Stimulated activated CD4-positive, alpha-beta T cell treated with anti-CD3 and anti-CD28 coated beads, Interleukin-1b, Interleukin-23, amount 100 ng/mL, for 1 hour (primary cell): ENCODE measurements at places on chromosomes 7 and 10.

- DNase-seq, result no peak
Observed at GRCh38 chr7:35556515-35557471, 138.1 kb downstream of the HERPUD2 start.

DNA sequence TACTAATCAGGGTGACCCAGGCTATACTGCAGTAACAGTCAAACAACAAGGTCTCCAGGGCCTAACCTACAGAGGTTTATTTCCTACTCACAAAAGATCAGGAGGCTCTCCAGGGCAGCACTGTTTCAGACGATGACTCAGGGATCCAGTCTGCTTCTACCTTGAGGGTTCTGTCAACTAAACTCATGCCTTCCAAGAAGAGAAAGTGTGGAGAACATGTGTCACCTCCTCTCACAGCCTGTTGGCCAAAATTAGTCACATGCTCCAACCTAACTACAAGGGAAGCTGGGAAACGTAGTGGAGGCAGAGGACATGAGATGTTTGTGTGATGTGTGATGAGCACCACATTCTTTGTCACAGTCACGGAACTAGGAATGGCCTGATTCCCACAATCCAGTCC is 14.7 kb upstream of the INA start:
- DNase-seq, result no peak

DNA sequence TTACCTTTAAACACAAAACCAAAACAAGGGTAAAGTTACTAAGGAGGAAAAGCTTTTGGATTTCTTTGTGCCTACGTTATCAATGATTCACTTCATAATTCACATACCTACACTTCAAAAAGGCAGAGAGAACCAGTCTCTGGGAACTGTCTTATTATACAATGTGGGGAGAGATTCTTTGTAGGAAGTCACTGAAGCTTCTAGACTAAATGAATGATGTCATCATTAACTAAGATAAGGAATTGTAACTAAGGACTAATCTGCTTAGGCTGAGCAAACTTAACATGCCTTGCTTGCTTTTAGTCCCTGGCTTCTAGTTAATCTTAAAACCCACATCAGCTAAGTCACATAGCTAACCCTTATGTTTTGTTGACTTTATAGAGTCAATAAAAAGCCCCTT is 771.2 kb downstream of the NXPH1 start:
- no peak for DNase-seq

DNA sequence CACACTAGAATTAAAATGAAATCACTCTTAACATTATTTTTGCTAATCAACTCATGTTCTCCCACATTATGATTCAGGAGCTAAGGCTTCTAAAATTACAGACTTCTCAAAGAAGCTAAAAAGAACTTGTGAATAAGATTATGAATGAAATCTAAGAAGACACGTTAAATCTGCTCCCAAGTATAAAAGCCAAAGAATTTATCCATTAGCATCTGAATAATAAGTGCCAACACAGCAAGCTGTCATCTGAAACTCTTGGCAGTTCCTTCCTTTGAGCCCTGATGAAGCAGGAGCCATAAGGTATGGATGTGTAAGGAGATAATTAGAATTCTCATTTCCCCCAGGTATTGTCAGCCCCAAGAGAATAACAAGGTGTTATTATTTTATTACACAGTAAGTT is 50.3 kb downstream of the TPK1 start:
- no peak for DNase-seq

- no peak for DNase-seq
Observed at GRCh38 chr10:78702186-78702585, 366.6 kb upstream of the ZMIZ1 start.

- DNase-seq, result no peak
Observed at GRCh38 chr10:78162853-78163252, 129.2 kb downstream of the RPS24 start.

DNA sequence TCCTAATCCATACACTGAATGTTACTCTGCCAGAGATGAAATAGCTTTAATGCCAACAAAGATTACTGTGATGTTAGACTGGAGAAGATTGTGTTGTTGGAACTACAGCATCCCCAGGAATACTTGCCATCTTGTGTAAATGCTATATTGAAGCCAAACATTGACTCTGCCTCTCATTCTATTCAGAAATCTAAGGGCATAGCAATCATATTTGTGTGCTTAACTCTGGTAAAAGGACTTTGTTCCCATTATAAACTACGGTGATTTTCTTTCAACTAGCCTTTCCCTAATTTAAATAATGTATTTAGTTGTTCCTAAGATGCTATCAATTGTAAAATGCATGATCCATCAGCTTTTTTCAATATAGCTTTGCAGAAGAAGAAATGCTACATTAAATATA is 498.4 kb upstream of the LRRN3 start:
- no peak for DNase-seq

- DNase-seq, result no peak
Observed at GRCh38 chr10:44361109-44361508, 23.8 kb downstream of the CXCL12 start.

GRCh38 chr10:66833861-66834260 is 92.0 kb upstream of the LRRTM3 start:
- DNase-seq, result no peak

DNA sequence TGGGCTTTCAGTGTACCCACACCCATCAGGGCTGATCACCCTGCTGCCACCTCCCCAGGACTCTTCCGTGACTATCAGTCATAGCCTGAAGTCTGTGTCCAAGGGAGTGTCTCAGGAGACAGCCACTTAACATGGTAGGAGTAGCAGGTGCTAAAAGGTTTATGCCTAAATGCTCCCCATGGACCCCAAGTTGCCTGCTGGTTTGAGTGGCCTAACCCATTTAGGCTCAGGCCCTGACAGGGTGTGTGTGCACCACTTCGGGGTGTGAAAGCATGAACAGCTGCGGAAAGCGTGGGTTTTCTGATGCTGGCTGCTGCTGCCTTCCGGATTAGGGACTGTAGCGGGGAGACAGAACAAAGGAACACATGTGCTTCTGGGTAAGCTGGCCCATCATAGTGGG is 93.2 kb upstream of the SAMD8 start:
- no peak for DNase-seq

GRCh38 chr7:31853380-31853779 is 166.4 kb downstream of the PPP1R17 start:
- no peak for DNase-seq

- no peak for DNase-seq
Observed at GRCh38 chr10:112202561-112203241, 19.1 kb upstream of the GPAM start.

DNA sequence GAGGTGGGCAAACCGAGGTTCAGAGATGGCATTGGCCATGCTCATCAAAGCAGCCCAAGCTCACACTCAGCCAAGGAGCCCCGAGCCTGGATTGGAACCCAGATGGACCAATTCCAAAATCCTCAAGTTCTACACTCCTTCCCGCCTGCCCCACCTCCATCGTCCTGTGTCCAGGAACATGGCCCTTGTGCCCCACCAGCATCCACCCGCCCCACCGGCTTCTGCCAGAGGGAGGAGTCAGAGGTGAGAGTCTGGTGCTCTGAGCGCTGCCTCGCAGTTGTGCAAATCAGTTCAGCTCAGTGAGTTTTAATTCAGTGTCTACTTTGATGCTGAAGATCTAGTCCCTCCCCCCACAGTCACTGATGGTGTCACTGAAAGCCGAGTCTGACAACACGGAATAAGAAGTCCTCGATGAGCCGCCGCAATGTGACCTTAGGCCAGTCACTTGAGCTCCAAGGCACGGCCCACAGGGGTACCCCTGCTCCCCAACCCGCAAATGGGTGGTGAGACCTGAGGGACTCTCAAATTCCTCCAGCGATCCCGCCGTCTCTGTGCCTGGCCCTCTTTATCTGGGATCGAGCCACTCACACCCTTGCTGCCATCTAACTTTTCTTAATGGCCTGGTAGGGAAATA is 26.3 kb downstream of the PRKAG2 start:
- no peak for DNase-seq

DNA sequence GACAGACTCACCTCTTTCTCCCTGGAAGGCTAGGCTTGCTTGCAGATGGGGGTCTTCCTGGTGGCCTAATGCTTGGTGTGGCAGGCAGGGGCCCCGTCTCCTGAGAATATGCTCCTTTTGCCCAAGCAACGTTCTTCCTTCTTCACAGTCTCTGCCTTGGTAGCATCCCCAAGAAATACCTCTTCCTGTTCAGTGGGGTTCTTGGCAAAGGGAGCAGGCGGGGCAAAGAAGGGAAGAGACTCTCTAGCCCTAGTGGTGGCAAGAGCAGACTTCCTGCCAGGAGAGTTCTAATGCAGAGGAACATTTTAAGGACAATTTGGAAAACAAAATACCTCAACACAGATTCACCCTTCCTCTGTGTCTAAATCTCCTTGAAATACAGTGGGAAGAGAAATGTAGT is at the start of gene CLEC5A:
TSS of gene CLEC5A (minus strand) at position 179 of the 400 bp plus-strand sequence. CDS start 682 bp downstream, outside the sequence.
- DNase-seq, result no peak

GRCh38 chr7:83248000-83248399 is 85.3 kb upstream of the PCLO start:
- DNase-seq, result no peak

GRCh38 chr10:132847416-132847777 is 61.5 kb upstream of the NKX6-2 start:
- DNase-seq, result no peak

DNA sequence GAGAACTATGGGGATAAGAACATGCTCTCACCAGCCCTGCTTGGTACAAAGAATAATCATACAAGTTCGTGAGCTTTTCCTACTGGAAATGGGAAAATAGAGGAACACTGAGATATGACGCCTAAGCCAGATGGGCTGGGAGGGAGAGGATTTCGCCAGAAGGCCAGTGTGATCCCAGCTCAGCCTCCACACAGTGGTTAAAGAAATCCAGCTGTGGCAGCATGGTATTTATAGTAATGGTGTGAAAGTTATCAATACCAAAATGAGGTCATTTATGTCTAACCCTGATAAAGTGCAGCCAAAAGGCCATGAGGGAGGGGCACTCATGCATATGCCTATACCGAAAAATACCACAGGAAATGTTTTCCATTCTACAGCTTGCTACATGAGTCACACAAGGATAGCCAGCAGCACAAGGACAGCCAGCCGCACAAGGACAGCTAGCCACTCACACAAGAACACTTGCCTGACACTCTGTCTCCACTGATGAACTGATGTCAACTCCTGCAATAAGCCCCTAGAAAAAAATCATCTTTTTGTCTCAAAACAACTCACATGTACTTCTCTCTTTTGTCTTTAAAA is 49.4 kb downstream of the FRMPD2 start:
- no peak for DNase-seq

DNA sequence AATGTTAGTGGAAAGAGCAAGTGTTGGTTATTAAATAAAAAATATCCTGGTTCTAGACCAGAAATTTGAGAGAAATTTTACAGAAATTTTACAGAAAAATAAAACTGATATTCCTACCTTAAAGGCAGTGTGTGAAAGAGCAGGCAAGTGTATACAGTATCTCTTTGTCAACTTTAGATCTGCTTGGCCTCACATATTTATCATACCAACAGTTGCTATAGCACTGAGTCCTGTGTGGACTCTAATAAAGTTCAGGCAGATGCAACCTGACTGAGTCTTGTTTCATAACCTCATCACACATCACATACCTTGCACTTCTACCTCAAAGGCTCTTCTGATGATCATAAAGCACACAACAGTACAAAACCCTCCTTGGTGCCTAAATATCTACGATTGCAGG is 552.4 kb upstream of the PCDH15 start:
- DNase-seq, result no peak

DNA sequence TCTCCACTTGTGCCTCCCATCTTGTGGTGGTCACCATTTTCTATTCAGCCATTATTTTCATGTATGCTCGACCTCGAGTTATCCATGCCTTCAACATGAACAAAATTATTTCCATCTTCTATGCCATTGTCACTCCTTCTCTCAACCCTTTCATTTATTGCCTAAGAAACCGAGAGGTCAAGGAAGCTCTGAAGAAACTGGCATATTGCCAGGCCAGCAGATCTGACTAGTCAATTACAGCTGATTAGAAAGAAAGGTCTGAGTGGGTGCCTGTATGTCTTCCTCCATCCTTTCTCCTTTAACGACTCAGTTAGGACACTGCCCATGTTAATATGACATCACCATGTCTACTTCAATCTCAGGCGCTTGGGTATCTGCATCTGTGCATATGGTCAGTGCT is 4.6 kb downstream of the OR6B1 start:
- DNase-seq, result no peak

DNA sequence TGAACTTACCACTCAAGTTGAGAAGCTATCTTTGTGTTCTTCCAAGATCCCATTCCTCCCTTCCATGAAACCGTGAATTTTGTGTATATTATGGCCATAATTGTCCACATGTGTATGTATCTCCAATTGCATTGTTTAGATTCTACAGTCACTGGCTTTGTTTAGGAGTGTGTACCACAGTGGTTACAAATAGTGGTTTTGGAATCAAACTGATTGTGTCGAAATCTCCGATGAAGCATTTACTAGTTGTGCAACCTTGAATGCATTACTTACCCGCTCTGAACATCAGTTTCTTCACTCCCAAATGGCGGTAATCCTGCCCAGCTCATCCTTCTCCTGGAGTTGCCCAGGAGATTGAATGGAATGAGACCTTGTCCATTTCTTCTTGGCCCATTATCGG is 145.0 kb upstream of the ZNF32 start:
- DNase-seq, result no peak

DNA sequence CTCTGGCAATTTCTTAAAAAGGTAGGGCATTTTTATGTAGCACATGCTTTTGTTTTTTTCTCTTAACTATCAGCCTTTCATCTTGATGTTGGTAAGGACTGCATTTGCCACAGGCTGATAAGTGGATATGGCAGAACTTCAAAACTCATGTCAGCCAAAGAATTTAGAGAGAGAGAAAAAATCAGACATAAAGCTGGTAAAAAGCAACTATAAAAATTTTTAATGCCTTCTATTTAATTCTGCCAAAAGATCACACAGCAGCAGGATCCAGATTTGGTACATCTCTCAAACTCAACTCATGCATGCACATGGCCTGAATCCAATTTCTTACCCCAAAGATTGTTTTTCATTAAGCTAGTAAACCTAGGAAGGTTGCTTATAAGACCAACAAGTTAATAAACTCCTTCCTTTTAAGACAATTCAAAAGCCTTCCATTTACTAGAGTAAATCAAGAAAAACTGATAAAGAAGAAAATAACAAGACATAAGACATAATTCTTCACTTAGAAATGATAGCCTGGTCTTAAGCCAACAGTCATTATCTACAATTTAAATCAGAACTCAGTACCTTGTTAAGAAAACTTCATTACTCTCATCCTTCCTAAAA is 69.3 kb downstream of the GLI3 start:
- no peak for DNase-seq

- DNase-seq, result no peak
Observed at GRCh38 chr7:39890411-39890810, 59.6 kb upstream of the CDK13 start.

DNA sequence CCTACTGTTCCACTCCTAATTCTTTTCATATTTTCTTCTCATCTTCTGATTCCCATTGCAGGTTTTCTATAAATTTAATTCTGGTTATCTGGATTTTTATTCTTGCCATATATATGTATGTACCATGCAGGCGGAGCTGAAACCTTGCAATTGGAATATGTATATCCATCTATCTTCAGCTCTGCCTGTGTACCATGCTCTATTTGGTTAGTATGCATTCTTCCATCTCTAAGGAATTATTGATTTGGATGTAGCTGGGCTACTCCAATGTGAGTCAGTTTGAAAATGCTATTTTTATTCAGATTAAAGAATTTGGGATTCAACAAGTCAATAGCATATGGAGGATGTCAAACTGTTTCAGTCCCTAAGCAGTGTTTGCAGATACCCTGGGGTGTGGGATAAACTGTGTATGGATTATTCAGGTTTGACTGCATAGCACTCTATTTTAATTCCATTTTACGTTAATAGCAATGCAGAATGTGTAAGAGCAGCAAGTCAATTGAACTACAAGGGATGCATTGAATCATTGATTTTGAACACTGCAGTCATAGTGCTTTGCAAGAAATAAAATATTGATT is 528.1 kb upstream of the FZD8 start:
- no peak for DNase-seq
